Skin of body (tissue), 3 donors: ENCODE measurements at places on chromosomes 3 and 15. TPM values are rescaled to one million over a fixed set of nuclear protein-coding genes. Genes with fewer than 3 reads are reported as not detected.

DNA sequence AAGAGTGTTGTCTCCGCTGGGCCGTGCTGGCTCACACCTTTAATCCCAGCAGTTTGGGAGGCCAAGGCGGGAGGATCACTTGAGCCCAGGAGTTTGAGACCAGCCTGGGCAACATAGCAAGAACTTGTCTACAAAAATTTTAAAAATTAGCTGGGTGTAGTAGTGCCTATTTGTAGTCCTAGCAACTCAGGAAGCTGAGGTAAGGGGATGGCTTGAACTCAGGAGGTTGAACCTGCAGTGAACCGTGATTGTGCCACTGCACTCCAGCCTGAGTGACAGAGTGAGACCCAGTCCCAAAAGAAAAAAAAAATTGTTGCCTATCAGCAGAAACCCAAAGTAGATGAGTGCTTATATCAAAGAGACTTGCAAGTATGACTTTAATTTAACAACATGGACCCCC, 12.7 kb upstream of the AKAP13 start:
- DNase-seq = no peak

DNA sequence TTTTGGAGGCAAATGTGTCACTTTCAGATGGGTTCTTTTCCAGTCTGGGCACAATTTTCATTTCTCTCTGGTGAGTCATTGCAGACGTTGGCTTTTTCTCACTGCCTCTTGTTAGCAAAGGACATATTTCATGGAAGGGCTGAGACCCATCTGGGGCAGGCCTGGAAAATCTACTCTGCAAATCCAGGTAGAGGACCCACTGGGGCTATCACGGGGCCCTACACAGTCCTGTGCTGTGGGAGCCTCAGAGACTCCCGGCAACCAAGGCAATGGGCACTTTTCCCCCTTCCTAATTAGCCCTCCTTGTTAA, 58.0 kb downstream of the HRH1 start:
- DNase-seq = peak; percentile 42

Gene GOLGA6L22
- not detected for total RNA-seq

Gene GOLGA8T
- 0.79 TPM for total RNA-seq

Gene CPLX3
- 0.20 TPM for total RNA-seq

GRCh38 chr3:194875581-194876402, 190.1 kb downstream of the FAM43A start:
- peak; percentile 32 for DNase-seq

DNA sequence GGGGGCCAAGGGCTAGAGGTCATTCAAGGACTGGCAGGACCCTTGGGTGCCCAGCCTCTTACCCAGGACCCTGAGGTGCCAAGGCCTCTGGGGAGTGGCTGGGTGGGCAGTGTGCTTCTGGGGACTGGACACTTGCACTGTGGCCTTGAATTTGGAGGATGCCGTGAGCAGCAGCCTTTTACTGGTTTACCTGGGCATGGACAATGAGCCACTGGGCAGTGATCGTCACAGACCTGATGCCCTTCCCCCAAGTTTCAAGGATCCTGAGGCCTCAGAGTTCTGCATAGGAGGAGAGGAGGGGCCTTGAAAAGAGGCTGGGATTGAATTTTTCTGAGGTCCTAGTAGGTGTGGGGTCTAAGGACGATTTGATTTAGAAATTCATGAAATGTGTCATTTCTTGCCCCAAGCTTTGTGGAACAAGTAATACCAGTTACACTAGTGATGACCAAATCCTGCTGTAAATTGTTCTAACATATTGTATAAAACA, 146.1 kb upstream of the TPM1 start:
- DNase-seq = no peak

Gene STXBP5L
- total RNA-seq = not detected

DNA sequence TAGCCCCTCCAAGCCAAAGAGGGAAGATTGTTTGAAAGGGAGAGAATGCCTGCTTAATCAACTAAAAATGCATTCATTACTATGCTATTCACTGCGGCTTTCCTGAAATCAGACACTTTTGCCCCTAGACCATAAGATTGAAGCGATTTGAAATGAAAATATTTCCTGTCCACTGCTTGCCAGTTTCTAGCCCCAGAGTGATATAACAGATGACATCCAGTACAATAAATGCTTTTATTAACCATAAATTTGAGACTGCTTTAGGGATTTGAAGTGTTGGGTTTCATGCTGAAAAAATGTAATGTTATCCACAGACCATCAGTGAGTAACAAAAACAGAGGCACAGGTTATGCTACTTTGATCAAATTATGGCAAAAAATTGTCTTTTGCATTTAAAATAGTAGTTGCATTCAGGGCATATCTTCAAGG, 14.1 kb downstream of the IL17RD start:
- DNase-seq = peak; percentile 74

GRCh38 chr3:159763011-159763601, 225.5 kb upstream of the IL12A start:
- DNase-seq = peak; percentile 46

DNA sequence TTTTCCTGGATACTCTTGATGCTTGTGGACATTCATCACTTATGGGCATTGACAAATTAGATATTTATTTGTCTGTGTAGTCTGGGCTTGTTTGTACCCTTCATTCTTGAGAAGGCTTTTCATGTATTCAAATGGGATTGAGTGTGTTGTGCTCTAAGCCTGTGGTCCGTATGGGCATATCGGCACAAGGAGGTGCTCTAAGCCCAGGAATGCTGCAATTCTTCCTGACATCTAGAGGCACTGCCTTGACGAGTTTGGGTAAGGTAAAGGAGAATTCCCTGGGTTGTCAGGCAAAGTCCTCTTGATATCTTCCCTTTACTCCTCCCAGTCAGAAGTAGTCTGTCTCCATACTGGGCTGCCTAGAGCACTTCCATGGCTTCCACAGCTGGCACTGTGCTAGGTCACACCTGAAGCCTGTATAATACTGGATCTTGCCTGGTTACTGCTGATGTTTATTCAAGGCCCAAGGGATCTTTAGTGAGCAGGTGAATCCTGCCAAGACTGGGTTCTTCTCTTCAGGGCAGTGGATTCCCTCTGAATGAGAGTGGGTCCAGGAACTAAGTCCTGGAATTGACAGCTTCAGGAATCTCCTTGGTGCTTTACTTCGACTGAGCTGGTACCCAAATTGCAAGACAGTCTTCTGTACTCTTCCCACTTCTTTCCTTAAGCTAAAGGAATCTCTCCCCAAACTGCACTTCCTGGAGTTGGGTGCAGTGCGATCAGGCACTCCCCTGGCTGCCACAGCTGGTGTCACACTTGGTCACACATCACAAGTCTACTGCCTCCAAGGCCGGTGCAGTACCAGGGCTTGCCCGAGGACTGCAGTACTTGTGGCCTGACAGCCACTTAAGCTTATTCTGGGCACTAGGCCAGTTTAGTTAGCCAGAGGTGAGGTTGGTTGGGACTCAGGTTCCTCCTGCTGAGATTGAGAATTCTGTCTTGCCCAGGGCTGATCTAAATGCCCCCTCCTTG, 46.0 kb downstream of the GALK2 start:
- no peak for DNase-seq

GRCh38 chr3:43559961-43560360, 61.9 kb downstream of the ANO10 start:
- DNase-seq = no peak

DNA sequence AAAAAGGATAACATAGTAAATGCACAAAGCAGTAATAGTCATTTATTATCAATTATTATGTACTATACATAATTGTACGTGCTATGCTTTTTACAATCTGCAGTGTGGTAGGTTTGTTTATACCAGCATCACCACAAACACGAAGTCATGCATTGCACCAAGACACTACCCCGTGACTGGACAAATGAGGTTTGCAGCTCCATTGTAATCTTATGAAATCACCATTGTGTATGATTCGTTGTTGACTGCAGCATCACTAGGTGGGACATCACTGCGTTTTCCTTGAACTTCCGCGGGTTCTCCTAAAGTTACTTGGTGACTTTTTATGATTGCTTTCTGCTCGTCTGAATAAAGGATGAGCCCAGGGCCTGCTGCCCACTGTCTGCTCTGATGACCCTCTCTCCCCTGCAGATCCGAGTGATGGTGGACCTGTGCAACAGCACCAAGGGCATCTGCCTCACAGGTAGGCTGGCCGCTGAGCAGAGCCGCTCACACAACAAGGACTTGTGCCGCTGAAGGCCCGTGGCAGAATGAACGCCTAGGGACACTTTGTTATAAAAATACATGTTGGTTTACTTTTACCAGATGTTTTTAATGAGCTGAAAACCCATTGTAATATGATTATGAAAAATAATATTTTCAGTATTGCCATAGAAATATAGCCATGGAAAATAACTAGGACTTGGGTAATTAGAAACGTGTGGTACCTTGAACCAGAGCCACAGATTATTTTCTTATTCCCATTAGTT, 35.8 kb downstream of the GLDN start:
- peak; percentile 43 for DNase-seq

- DNase-seq = no peak
Measured at GRCh38 chr3:72587282-72587681, 261.0 kb downstream of the SHQ1 start.

GRCh38 chr15:89756897-89757296, 5.8 kb upstream of the MESP1 start:
- no peak for DNase-seq

Gene INKA1
- total RNA-seq = 6.6 TPM

GRCh38 chr3:79230266-79230665, 537.5 kb downstream of the ROBO1 start:
- DNase-seq = no peak

GRCh38 chr3:66478960-66479359, 21.9 kb downstream of the LRIG1 start:
- DNase-seq = no peak

GRCh38 chr3:47428662-47429061, 47.1 kb downstream of the SCAP start:
- no peak for DNase-seq

- no peak for DNase-seq
Measured at GRCh38 chr3:16864610-16865313, 20.0 kb upstream of the PLCL2 start.

DNA sequence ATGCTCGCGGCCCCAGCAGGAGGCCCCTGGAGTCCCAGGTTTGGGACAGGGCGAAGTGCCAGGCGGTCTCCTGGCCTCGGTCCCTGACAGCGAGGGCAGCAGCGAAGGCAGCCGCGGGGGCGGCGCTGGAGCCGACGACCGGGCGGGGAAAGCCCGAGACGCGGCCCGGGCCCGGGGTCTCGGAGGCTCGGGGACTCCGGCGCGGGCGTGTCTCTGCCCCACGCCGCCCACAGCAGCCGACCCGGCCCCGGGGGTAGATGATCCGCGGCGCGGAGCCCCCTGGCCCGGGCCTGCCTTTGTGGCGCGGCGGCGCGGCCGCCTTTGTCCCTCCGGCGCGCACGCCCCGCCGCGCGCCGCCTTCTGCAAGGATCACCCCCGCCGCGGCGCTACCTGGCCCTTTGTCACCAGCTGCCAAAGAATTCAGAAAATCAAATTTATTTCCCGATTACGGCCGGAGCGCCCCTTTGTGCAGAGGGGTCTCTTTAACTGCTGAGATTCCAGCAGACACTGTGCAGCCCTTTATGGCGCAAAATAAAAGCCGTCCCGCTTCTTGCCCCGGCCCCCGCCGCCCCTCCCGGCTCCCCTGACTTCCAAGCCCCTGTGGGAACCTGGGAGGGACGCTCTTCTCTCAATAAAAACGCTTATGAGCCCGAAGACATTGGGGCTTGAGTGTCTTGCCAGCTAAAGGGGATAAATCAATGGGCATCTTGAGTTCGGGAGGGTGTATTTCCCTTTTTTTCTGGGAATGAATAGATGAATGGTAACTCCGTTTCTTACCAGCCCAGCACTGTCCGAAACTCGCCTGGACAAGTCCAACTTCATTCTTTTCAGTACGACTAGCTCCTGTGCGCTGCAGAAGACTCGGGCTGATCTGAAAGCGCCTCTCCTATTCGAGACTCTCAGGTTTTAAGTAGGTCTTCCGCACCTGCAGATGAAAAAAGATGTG, 68.4 kb downstream of the HES1 start:
- DNase-seq = no peak

DNA sequence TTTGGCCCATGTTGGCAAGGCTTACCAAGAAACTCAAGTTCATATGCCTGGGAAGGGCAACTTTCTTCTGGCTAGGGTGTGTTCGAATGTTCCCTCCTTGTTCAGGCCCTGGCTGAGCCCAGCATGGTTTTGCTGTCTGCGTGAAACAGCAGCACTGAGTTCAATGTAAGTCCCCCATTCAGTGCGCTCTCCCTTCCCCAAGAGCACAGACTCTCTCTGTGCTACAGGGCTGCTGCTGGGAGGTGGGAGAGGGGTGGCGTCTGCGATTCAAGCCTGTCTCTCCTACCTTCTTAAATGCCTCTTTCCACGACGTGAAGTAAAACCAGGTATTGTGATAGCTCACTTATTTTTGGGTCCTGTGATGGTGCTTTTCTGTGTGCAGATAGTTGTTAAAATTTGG, 289.3 kb upstream of the GOLIM4 start:
- no peak for DNase-seq

Gene BFSP2
- total RNA-seq = not detected

GRCh38 chr3:185195652-185196051, 42.8 kb upstream of the C3orf70 start:
- DNase-seq = no peak

Gene FILIP1L
- 40.1 TPM for total RNA-seq

- no peak for DNase-seq
Measured at GRCh38 chr15:80985981-80986380, 3.6 kb downstream of the MESD start.

DNA sequence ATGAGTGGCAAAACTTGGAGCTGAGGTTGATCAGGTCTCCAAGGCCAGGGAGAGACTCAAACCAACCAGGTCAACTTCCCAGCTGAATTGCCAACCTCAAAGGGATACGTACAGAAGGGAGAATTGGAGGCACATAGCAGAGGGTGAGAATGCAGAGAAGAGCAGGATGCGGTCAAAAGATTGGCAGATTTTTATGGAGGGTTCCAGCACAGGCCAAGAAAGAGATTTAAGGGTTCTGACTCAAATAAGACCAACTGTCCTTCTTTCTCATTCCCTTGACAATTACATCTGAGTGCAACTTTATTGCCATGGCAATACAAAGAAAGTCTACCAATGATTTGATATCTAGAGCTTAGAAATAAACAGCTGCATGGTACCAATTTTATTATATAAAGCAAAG, 33.2 kb downstream of the SCG5 start:
- no peak for DNase-seq

GRCh38 chr3:61666615-61667330, 105.4 kb downstream of the PTPRG start:
- DNase-seq = peak; percentile 62

- no peak for DNase-seq
Measured at GRCh38 chr3:104564045-104564643, 802.6 kb upstream of the ALCAM start.

- no peak for DNase-seq
Measured at GRCh38 chr15:60544581-60545264, 65.8 kb upstream of the ICE2 start.

Gene PEX11A
- 10.7 TPM for total RNA-seq
